HFFc6 (cell line): ENCODE measurements at places on chromosomes 2 and 18.

GRCh38 chr2:207334624-207335371 lies 169.1 kb upstream of the KLF7 start:
- peak; percentile 97 for DNase-seq

DNA sequence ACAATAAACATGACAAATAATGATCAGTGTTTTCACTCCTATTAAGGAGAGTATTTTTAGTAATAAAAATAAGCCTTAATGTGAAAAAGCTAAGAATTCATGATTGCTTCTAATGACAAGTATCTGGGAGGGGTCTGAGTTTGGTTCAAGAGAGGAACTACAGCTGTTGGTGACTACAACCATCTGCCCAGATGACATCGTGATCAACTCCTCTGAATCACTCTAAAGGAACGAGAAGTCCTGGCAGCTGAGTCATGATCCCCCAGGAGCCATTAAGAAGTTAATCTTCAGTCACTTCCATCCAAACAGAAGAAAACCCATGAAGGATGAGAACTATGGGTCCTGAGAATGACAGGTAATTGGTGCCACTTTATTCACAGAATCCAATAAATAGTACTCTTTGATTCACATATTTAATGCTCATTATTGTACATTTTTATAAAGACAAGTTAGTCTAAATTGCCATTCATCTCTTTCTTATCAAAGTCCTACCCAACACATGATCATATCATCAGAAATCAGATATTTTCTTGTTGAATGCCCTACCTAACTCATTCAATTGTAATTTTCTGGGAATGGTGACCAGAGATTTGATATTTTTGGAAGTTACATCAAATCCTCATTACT lies 6.8 kb downstream of the TFPI start:
- DNase-seq, result peak; percentile 88

GRCh38 chr2:239870276-239870675 lies 154.9 kb downstream of the NDUFA10 start:
- DNase-seq, result no peak

DNA sequence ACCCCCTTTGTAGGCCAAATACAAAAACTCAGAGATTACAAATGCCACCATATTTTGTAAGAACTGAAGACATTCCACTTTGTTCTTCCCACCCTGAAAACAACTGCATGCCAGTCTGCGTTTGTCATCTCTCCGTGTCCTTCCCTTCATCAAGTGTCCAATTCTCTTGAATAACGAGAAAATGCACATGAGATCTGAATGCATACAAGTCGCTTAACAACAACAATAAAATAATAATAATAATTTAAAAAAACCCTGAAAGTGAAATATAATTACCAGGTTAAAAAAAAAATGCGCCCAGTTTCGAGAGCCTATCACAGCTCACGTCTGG lies 2.0 kb upstream of the SETBP1 start:
- DNase-seq, result no peak

GRCh38 chr2:82913566-82913965 lies 1545.5 kb downstream of the SUCLG1 start:
- DNase-seq, result no peak

DNA sequence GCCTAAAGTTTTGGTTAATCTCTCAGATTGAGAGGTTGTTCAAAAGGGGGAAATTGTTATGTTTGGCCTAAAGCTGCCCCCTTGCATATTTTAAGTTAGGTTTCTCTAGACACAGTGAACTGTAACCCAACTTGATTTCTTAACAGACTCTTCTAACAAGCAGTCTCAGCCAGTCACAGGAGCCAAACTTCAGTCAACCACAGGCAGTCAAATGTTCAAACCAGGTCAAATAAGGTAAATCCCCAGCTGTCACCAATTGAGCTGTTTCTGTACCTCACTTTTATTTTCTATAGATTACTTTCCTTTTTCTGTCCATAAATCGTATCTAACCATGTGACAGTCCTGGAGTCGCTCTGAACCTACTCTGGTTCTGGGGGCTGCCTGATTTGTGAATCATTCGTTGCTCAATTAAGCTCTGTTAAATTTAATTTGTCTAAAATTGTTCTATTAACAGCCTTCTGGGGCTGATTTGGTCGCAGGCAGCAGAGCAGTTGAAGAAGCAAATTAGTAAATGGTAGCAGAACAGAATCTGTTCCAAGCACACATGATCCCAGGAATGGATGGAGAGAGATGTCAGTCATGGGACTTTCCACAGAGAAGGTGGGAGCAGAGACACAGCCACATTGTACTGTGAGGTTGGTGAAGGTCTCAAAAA lies 16.4 kb upstream of the NFU1 start:
- no peak for DNase-seq

- DNase-seq, result peak; percentile 74
Observed at GRCh38 chr18:703213-703967, 9.0 kb downstream of the ENOSF1 start.

GRCh38 chr2:240293557-240294461 lies 141.7 kb upstream of the GPC1 start:
- DNase-seq, result no peak

- no peak for DNase-seq
Observed at GRCh38 chr2:172046080-172046678, 39.1 kb upstream of the DLX1 start.

- no peak for DNase-seq
Observed at GRCh38 chr18:31070206-31070605, 27.7 kb upstream of the DSC3 start.

GRCh38 chr2:64841461-64841860 lies 147.7 kb upstream of the SLC1A4 start:
- DNase-seq, result no peak
